ENCODE measurements at places on chromosomes 12 and 14. TPM values are rescaled to one million over a fixed set of nuclear protein-coding genes. Genes with fewer than 3 reads are reported as not detected.
A peak's percentile ranks its signal among the peaks of the same experiment; 100 is the strongest.

GRCh38 chr12:85713373-85713772, 122.8 kb downstream of the RASSF9 start:
- no peak for DNase-seq

GRCh38 chr14:31926123-31926522, 151.0 kb upstream of the ARHGAP5 start:
- DNase-seq = no peak

DNA sequence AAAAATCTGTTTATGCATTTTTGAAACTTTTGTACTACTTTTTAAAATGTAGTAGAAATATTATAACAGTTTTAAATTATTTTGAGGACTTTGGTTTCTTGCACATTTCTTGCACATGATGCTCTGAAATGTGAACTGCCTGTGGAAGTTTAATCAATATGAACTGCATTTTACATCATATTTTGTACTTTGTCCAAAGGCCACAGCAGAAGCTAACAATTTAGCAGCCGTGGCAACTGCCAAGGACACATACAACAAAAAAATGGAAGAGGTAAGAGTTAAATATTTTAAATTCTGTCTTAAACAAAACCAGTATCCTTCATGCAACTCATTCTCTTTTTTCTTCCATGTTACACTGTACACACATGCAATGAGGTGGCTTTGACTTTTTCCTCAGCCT, 45.1 kb downstream of the SAV1 start:
- DNase-seq = no peak

GRCh38 chr12:30646821-30647220, 48.8 kb downstream of the IPO8 start:
- no peak for DNase-seq

DNA sequence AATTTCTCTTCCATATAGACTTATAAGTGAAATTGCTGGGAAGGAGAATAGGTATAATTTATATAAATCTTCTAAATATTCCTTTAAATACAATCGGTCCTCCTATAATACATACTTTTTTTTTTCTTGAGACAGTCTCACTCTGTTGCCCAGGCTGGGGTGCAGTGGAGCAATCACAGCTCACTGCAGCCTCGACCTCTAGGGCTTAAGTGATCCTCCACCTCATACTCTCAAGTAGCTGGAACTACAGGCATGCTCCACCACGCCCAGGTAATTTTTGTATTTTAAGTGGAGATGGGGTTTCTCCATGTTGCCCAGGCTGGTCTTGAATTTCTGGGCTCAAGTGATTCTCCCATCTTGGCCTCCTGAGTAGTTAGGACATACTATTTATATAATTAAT, 29.7 kb upstream of the NPFF start:
- DNase-seq = no peak

DNA sequence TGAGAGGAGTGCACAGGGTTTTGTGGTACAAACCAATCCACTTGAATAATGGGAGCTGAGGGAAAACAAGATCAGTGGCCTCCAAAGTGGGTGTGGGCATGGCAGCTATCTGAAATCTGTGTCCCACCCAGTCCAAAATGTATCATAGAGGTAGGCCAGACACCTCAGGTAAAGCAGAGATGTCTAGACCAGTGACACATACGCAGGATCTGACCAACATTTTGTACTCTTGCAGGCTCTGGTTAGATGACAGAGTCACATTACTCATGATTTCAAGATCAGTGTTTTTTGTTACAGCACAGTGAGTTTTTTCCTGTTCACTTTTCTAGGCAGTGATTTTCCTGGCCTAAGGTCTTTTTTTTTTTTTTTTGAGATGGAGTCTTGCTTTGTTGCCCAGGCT, 211.8 kb downstream of the PCNX1 start:
- DNase-seq = no peak

GRCh38 chr14:71138448-71139293, 231.4 kb downstream of the PCNX1 start:
- DNase-seq = peak; percentile 65

- DNase-seq = no peak
These were observed 753 bp downstream of the RPH3A start for GRCh38 chr12:112792301-112792700.

DNA sequence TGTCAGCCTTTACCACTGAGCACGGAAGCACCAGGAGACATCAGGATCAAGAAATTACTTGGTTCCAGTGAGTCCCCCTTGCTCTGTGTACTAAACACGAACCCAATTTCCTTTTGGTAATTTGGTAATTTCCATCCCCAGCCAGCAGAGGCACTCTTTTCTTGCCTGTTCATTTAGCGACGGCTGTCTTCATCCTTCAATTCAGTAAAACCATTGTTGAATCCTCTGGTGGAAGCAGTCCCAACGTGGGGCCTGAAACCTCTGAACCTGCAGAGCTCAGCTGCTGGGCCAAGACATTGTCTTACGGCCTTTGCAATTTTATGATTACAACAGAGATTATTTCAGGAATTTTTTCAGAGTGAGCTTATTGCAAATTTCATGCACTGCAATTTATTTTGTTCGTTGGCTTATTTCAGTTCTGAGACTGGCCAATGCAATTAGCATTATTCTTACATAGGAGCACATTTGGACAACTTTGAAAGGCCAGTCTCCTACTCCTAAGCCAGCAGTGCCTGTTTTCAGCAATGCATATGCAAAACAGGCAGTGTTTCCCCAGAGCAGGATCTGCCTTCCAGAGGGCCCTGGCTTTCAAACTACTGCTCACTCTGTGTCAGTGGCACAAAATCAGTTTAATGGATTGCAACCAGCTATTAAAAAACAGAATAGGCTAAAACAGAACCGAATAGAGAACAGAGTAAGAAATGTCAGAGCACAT, 372.9 kb upstream of the TMEM132C start:
- DNase-seq = no peak

GRCh38 chr12:126518596-126519200, 1453.5 kb downstream of the AACS start:
- no peak for DNase-seq

GRCh38 chr12:64825143-64826021, 935 bp downstream of the TBC1D30 start:
- no peak for DNase-seq

DNA sequence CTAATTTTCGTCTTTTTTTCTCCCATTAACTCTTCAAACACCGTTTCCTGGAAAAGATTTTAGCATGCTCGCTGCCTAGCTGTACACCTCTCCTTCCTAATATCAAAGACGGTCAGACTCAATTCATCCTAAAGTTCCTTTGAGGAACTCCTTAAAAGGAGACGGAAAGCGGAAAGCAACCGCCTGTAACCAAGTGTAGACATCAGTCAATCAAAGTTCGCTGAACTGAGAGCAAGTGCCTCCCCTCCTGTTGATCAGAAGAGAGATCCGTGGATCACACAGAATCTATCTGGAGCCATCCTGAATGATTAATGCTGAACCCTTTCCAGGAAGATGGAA, 412 bp upstream of the TEP1 start:
- DNase-seq = peak; percentile 58

GRCh38 chr12:15688202-15688736, 100.9 kb downstream of the EPS8 start:
- peak; percentile 71 for DNase-seq

DNA sequence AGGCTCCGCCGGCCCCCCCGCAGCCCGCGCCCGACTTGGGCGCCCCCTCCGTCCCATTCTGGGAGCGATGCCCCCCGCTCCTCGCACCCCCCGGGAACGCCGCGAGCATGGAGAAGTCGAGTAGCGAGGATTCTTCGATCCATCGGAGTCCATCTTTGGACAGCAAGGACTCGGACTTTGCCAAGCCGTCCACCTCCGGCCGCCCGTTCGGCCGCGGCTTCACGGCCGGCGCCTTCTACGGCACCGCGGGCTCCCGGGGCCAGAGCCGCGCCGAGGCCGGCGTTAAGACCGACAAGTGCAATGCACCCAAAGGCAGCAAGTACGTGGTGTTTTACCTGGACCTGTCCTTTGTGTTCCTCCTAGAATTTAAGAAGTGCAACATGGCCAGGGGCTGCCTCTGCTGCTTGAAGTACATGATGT, 123.6 kb downstream of the TSPAN9 start:
- DNase-seq = no peak

DNA sequence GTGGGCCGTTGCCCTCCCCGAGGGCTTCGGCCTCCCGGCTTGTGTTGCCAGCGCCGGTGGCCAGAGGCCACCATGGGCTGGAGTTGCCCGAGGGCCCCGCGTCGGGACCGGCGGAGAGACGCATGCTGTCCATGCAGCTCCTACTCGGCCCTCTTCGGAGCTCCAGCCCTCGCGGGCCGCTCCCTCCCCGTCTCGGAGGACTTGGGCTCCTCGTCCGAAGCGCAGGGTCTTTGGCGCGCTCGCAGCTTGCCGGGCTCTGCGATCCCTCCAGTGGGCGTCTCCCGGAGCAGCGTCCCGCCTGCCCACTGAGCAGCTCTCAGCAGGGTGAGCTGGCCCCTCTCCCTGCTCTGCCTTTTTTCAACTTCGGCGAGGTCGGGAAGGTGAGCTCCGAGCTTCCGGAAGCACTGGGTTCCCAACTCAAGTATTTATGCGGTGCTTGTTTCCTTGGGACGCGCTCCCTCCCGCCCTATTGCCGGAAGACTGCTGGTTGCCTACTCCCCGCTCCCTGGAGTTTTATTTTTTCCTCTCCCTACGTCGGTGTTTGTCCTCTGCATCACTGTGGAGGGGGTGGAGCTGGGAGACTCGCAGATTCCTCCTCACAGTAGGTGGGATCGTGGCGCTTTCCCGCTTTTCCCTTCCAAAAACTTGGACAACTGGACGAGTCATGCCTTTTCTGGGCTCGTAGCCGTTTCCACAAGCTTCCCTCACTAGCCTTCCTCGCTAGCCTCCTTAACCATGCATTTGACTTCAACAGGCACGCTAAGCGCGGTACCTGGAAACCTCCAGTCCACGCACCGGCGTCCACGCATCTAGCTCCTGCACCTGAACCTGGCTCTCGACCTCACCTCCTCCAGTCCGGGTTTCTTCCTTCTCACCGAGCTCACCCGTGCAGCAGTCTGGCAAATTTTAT, at the start of gene AVPR1A:
AVPR1A (minus strand) TSS at position 489 of the 910 bp plus-strand sequence; CDS start at position 124, 365 bp downstream.
- DNase-seq = no peak

DNA sequence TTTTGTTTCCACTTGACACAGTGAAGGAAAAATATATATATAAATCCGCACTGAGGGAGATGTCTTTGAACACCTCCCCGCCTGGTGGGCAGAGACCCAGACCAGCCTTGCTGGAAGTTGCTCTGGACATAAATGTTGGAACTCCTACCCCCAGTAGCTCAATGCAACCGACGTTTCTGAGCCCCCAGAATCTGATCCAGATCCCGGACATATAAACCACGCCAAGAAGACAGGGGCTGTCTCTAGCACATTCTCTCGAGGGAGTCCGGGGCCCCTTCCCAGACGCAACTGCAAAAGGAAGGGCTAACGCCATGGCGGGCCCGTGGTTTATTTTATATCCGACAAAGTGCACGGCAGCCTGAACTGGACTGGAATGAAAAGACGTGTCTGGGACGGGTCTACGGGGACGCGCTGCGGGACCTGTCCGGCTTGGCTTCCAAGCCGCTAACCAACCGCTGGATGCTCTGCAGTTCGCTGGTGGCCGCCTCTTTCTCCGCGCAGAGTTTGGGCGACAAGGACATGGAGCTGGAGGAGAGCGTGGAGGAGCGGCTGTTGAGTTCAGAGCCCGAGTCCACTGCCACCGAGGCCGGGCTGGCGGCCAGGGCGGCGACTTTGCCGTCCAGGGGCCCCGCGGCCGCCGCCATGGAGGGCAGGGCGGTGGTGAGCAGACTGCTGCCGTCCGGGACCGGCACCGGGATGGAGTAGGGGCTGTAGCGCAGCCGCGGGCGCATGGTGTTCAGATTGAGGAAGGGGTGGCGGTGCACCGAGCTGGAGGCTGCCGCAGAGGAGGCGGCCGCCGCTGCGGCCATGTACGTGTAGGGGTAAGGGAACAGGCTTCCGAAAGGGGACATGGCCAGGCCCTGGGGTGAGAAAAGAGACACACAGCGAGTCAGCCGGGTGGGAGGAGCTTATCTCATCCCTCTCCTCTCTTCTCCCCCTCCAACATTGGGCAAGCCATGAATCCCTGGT, 12.2 kb downstream of the TBX3 start:
- no peak for DNase-seq

- DNase-seq = no peak
These were observed 47.8 kb upstream of the OR5AU1 start for GRCh38 chr14:21203470-21204166.

DNA sequence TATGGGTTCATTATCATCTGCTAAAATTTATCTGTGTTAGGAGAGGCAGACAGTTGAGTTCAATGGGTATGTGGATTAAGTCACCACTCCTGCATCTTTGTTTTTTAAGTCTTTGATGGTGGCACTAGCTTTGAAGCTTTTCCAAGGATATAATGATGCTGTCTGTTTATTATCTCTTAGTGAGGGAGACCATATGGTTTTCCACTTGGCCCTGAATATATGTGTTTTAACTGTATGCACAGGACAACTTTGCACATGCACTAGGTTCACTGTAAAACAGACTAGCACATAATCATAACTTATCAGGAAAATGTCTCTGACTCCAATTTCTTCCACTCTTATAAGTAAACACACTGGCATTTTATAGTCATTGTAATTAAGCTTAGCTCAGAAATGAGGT, 8.9 kb downstream of the OR6C74 start:
- no peak for DNase-seq

DNA sequence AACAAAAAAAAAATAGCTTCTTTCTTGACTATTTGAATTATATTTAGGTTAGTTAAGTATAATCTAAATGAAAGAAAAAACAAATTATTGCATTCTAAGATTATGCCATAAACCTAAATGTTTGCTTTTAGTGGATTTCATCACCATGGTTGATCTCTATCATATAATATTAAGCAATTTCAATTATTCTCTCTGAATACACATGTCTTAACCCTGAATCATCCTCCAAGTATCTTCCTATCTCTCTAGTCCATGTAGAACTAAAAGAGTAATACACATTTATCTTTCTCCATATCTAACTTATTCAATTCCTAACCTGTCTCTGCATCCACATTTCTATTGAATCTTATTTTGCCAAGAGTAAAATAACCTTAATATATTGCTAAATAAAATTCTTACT, 59.6 kb downstream of the PPFIA2 start:
- DNase-seq = no peak

DNA sequence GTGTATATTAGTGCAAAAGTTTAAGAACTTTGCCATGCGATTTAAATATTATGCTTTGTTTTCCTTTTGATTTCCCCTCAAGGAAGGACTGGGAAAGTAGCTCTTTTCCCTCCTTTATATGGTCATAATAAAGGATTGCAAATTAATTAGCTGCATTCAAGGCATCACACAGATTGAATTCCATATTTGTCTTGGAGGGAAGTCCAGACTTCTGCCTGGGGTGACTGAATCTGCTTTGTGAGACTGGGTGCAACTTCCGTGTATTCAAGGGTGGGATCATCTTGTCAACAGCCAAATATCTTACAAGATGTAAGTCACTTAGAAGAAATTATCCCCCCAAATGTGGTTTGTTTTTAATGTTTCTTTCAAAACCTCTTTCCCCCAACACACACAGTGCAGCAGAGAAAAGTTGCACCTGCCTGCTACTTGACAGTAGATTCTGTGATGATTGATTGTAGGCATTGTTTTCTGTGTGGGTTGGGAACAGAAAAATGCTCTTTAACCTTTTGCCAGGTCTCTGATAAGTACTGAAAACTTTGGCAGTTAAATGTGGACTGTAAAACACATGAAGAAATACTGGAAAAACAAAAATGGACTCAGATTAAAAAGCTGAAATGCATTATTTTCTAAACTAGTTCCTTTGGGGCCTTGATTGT, 28.4 kb downstream of the STK38L start:
- no peak for DNase-seq

AQP5 gene
- not detected for total RNA-seq

KRT6A gene
- total RNA-seq = 2.3 TPM

CELA1 gene
- total RNA-seq = not detected

SCNN1A gene
- 151 TPM for total RNA-seq

RNASE3 gene
- not detected for total RNA-seq

AQP6 gene
- total RNA-seq = not detected

CLEC9A gene
- total RNA-seq = not detected

SIX1 gene
- total RNA-seq = not detected

LRRC10 gene
- not detected for total RNA-seq

MUCL1 gene
- total RNA-seq = not detected
